ENCODE measurements at places on chromosomes 3 and 15. TPM values are rescaled to one million over a fixed set of nuclear protein-coding genes. Genes with fewer than 3 reads are reported as not detected.
A peak's percentile ranks its signal among the peaks of the same experiment; 100 is the strongest.

Gene BDH1
- 20.7 TPM for total RNA-seq

Gene SLCO2A1
- not detected for total RNA-seq

Gene LDHAL6B
- not detected for total RNA-seq

Gene LHFPL4
- not detected for total RNA-seq

Gene P3H2
- total RNA-seq: not detected

Gene CD96
- 190 TPM for total RNA-seq

Gene TP63
- 0.45 TPM for total RNA-seq

Gene TGM4
- not detected for total RNA-seq

Gene CA12
- not detected for total RNA-seq

Gene TRIM42
- total RNA-seq: not detected

GRCh38 chr3:87488765-87489164 is 212.4 kb upstream of the POU1F1 start:
- no peak overlapping the region for H3K4me3 ChIP-seq
- no peak overlapping the region for H3K27ac ChIP-seq
- H3K36me3 ChIP-seq: no peaks in the 10 kb centered on the region

DNA sequence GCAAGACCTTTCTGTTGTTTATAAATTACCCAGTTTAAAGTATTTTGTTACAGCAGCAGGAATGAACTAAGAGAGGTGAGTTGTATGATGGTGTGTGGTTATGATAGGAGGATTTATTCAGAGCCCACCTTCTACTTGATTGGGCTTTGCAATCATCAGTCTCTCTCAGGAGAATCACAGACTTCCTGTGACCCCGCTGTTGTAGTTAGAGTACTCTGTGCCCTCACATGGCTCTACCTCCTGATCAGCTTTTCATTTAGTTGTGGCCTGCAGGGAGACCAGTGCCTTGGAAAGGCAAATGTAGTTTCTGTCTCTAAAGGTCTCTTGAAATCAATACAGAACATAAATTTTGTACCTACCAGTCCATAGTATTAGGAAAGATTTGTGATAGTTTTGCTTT is 7.6 kb upstream of the P2RY14 start:
- H3K4me3 ChIP-seq: no peak overlapping the region
- H3K27ac ChIP-seq: no peak overlapping the region
- peaks cover 13% of the 10 kb centered on the region for H3K4me1 ChIP-seq
- no peaks in the 10 kb centered on the region for H3K36me3 ChIP-seq
- H3K27me3 ChIP-seq: no peaks in the 10 kb centered on the region
- no peak for DNase-seq

GRCh38 chr3:66394019-66394752 is 106.6 kb downstream of the LRIG1 start:
- peaks cover 10% of the 10 kb centered on the region for H3K36me3 ChIP-seq
- peaks cover 42% of the 10 kb centered on the region for H3K4me1 ChIP-seq
- peak overlapping the region; percentile 95 for H3K27ac ChIP-seq
- no peaks in the 10 kb centered on the region for H3K27me3 ChIP-seq
- H3K4me3 ChIP-seq: peak overlapping the region; percentile 86

DNA sequence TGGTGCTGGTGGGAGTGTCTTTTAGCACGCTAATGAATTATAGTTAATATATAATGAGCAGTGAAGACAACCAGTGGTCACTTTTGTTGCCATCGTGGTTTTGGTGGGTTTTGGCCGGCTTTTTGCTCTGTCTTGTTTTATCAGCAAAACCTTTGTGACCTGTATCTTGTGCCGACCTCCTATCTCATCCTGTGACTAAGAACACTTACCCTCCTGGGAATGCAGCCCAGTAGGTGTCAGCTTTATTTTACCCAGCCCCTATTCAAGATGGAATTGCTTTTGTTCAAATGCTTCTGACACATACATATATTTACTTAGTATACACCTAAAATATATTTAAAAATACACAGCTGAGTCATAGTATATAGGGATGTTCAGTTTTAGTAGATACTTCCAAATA is 770.3 kb downstream of the PDCD6IP start:
- H3K36me3 ChIP-seq: no peaks in the 10 kb centered on the region
- no peak overlapping the region for H3K27ac ChIP-seq
- no peak overlapping the region for H3K4me3 ChIP-seq
- H3K27me3 ChIP-seq: no peaks in the 10 kb centered on the region
- H3K4me1 ChIP-seq: no peaks in the 10 kb centered on the region

- no peak overlapping the region for H3K27ac ChIP-seq
- peaks cover 3% of the 10 kb centered on the region for H3K4me1 ChIP-seq
Measured at GRCh38 chr3:28334552-28334951, 14.0 kb upstream of the ZCWPW2 start.

DNA sequence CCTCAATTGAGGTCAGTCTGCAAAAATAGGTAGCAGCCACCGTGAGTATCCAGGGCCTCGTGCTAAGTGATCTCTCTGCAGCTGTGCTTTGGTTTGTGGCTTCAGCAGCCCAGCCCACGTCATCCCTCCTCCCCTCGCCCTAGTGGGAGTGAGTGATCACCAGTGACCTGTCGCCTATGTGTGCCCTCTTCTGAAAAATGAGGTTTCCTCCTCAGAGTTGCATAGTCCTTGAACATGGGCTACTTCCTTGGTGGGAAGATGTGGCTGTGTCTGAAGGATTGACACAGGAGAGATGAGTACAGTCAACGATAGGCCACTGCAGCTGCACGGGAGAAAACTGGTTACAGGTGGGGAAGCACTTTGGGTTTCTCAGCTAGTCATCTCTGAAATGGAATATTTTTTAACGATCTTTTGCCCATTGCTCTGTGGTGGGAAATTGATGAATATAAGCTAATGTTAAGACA is 144.8 kb upstream of the BHLHE40 start:
- H3K27me3 ChIP-seq: no peaks in the 10 kb centered on the region
- H3K27ac ChIP-seq: peak overlapping the region; percentile 97
- DNase-seq: peak; percentile 60
- peaks cover 58% of the 10 kb centered on the region for H3K4me1 ChIP-seq

- H3K4me3 ChIP-seq: no peak overlapping the region
- H3K27me3 ChIP-seq: no peaks in the 10 kb centered on the region
- H3K27ac ChIP-seq: no peak overlapping the region
- no peak for DNase-seq
- no peaks in the 10 kb centered on the region for H3K4me1 ChIP-seq
Measured at GRCh38 chr3:163474766-163475165, 1603.5 kb downstream of the SI start.

GRCh38 chr3:63442918-63443317 is 164.8 kb downstream of the SYNPR start:
- H3K4me3 ChIP-seq: no peak overlapping the region
- no peak overlapping the region for H3K27ac ChIP-seq
- H3K4me1 ChIP-seq: no peaks in the 10 kb centered on the region
- H3K36me3 ChIP-seq: no peaks in the 10 kb centered on the region
- H3K27me3 ChIP-seq: no peaks in the 10 kb centered on the region

GRCh38 chr3:70743754-70744153 is 431.3 kb upstream of the MDFIC2 start:
- no peak for DNase-seq
- H3K4me3 ChIP-seq: no peak overlapping the region
- H3K27ac ChIP-seq: no peak overlapping the region
- H3K36me3 ChIP-seq: no peaks in the 10 kb centered on the region
- no peaks in the 10 kb centered on the region for H3K4me1 ChIP-seq

DNA sequence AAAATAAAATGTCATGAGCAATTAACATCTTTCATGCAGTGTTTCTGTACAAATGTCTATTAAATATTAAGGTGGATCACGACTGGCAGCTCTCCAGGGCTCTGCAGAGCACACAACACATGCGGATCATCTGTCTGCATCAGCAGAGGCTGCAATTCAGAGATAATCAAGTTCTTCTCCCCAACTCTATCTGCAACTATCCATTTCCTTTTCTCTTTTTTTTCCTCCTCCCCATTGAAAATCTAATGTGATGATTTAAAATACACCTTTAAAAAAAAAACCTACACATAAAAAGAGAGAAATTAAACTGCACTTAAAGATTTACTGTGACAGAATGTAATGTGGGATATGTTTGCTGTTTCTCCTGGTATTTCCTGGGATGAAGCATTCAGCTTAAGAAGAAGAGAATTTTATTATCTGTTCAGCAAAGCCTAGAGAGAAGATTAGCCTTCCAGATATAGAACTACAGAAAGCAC is 352.6 kb upstream of the CCDC54 start:
- DNase-seq: no peak
- no peaks in the 10 kb centered on the region for H3K4me1 ChIP-seq
- peaks cover 17% of the 10 kb centered on the region for H3K27me3 ChIP-seq
- H3K36me3 ChIP-seq: no peaks in the 10 kb centered on the region
- no peak overlapping the region for H3K4me3 ChIP-seq

DNA sequence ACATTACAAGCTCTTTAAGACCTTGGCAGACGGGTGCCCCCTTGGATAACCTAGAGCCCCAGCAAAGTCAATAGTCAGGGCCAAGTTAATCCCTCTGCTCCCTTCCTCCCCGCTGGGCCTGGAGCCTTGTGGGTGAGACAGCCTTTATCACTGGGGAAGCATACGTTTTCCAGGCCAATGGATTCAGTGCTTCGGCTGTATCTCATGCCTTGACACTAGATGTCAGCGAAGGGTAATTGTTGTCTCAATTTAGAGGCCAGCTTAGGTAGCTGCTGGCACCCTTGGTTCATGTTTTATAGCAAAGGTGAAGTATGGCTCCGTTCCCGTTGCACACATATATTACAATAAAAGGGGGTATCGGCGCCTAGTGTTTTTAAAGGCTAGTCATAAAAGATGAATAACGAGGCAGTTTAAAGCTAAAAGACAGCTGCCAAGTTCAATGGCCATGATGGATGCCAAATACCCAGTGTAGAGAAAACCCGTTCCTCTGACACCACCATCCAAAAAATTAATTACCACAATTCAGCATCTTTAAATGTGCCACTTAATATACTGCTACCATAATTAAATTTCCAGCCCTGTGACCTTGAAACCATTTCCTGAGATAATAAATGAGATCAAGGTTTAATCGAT is 52.3 kb upstream of the BNIP2 start:
- peaks cover 2% of the 10 kb centered on the region for H3K4me1 ChIP-seq
- no peaks in the 10 kb centered on the region for H3K36me3 ChIP-seq
- peaks cover 27% of the 10 kb centered on the region for H3K27me3 ChIP-seq
- H3K27ac ChIP-seq: no peak overlapping the region

DNA sequence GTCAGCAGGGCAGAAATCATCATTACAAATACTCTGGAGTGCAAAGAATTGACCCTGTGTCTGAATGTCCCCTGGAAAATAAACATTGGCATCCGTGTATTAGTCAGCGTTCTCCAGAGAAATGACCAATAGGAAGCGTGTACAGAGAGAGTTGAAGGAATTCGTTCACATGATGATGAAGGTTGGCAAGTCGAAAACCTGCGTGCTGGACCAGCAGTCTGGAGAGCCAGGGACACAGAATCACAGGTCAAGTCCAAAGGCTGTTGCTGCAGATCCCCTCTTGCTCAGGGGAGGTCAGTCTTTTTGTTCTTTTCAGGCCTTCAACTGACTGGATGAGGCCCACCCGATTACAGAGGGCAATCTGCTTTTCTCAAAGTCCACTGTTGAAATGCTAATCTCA is 16.6 kb downstream of the GP9 start:
- H3K4me1 ChIP-seq: peaks cover 8% of the 10 kb centered on the region
- H3K4me3 ChIP-seq: no peak overlapping the region
- no peak overlapping the region for H3K27ac ChIP-seq
- no peaks in the 10 kb centered on the region for H3K36me3 ChIP-seq
- DNase-seq: no peak

DNA sequence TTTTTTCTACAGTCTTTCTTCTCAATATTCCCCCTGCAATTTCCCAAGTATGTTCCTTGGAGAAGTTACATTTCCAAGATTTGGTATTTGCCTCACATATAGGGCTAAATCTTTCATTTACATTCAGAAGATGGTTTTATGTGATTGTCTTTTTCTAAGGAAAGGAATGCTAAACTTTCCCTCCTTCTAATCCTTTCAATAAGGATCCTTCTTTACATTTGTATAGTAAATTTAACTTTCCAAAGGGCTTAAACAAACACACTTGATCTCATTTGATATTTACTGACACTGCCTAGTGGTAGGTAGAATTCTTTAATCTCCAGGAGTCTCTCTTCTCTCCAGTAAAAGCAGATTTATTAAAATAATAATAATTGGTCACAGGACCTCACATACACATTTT is 185.3 kb downstream of the LSAMP start:
- H3K27me3 ChIP-seq: no peaks in the 10 kb centered on the region
- H3K4me3 ChIP-seq: no peak overlapping the region
- DNase-seq: no peak
- no peaks in the 10 kb centered on the region for H3K36me3 ChIP-seq
- no peak overlapping the region for H3K27ac ChIP-seq

- DNase-seq: no peak
- H3K36me3 ChIP-seq: no peaks in the 10 kb centered on the region
- H3K4me3 ChIP-seq: peak overlapping the region; percentile 33
Measured at GRCh38 chr3:49386056-49386756, 25.6 kb downstream of the RHOA start.

- peaks cover 24% of the 10 kb centered on the region for H3K27me3 ChIP-seq
- no peaks in the 10 kb centered on the region for H3K4me1 ChIP-seq
- no peak overlapping the region for H3K4me3 ChIP-seq
- H3K36me3 ChIP-seq: peaks cover 5% of the 10 kb centered on the region
- H3K27ac ChIP-seq: no peak overlapping the region
Measured at GRCh38 chr15:68464448-68465090, 32.6 kb upstream of the ITGA11 start.

DNA sequence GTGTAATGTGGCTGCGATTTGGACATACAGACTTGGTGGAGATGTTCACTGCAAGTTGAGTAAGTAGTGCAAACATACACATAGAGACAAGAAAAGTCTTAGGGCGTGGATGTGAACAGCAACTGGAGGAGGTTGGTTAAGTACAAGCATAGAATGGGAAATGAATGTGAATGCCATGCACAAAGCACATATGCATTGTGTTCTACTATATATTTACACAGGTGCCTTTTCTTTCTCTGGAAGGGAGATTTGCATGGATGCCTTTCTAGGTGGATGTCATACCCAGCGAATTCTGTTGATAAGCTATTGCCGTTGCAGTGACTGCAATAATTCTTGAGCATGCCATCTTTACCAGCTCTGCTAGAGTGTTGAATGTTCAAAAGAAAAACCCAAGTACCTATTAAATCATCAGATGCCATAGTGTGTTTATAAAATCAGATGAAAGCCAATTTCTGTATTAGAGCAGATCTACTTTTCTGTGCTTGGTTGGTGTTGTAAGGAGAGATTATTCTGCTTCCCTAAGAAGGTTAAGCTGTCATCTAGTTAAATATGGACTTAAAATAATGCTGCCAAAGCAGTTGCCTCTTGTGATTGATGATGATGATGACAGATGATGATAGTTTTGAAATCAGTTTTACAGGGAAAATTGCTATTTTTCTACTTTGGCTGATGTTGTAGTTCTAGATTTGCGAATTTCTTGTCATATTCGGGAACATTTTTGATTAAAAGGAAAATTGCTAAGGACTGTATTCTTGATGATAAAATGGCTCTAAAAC is 148.4 kb downstream of the CNTN4 start:
- H3K4me3 ChIP-seq: no peak overlapping the region
- DNase-seq: no peak
- H3K4me1 ChIP-seq: no peaks in the 10 kb centered on the region
- no peaks in the 10 kb centered on the region for H3K36me3 ChIP-seq

- H3K4me3 ChIP-seq: no peak overlapping the region
- peaks cover 51% of the 10 kb centered on the region for H3K27me3 ChIP-seq
- no peak overlapping the region for H3K27ac ChIP-seq
- no peak for DNase-seq
Measured at GRCh38 chr15:66072616-66073361, 180.8 kb downstream of the MEGF11 start.
